ENCODE measurements at places on chromosomes 5 and 9.

DNA sequence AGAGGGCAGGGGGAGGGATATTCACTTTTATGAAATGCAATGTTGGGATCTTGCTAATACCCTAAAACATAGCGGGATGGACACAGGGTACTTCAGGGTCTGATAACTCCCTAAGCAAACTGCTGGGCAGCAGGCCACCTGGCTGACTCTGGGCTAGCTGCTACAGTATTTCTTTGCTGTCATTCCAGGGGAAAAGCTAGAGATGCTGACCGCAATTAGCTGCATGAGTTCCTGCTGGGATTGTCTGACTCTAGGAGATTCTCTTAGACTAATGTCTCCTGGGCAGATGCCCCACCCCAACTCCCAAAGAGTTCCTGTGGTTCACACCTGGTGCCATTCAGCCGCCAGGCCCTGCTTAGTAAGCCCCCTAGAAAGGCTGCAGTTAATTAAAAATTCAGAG, 69.9 kb downstream of the PSAT1 start:
- no peak for DNase-seq

GRCh38 chr9:8494571-8494970, 695.0 kb upstream of the DMAC1 start:
- no peak for DNase-seq

- no peak for DNase-seq
These were observed 332.6 kb downstream of the TAF11L14 start for GRCh38 chr5:17966640-17967402.

GRCh38 chr5:9054322-9054721, 491.6 kb downstream of the SEMA5A start:
- no peak for DNase-seq

- DNase-seq, result no peak
These were observed 144.0 kb downstream of the MYO10 start for GRCh38 chr5:16791904-16792597.

- DNase-seq, result no peak
These were observed 106.3 kb downstream of the HOMER1 start for GRCh38 chr5:79407591-79407990.

GRCh38 chr5:131460867-131461572, 174.0 kb downstream of the RAPGEF6 start:
- DNase-seq, result no peak

GRCh38 chr5:64653766-64654560, 36.3 kb upstream of the SHISAL2B start:
- no peak for DNase-seq

DNA sequence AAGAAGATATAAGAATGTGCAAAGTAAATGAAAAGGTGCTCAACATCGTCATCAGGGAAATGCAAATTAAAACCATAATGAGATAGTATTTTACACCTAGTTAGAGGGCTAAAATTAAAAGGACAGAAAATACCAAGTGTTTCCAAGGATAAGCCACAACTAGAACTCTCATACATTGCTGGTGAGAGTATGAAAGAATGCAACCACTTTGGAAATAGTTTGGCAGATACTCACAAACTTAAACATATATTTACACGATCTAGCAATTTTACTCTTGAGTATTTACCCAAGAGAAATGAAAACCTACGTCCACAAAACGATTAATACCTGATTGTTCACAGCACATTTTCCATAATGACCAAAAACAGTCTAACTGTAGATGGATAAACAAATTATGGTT, 51.5 kb downstream of the AOPEP start:
- DNase-seq, result no peak

DNA sequence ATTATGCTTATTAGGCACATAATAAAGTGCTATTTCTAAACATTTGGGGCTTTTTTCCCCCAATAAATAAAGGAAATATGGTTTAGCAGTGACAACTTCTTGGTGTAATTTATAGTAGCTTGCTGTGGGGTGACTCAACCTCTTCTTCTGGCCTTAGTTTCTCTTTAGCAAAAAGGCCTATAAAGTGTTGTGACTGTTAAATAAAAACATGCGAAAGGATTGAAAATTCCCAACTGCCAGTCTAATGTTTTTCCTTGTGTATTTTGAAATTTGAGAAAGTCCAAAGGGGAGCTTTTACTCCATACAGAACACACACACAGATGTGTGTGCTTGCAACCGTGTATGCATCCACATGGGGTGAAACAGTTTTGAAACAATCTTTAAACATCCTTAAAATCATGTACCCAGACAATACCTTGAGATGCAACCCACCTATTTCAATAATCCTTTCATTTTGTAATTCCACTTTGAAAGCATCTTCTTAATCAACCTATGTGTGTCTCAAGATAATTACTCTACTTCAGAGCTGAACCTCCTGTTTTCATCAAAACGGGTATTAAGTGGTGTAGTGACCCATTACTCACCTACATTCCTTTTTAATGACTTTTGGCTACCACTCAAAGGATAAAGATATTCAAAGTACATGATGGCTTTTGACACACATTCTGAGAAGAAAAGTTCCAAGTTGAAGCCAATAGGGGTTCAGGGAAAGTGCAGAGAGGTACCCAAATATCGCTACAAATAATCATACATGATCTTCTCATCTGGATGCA, 123.8 kb downstream of the DROSHA start:
- DNase-seq, result no peak

DNA sequence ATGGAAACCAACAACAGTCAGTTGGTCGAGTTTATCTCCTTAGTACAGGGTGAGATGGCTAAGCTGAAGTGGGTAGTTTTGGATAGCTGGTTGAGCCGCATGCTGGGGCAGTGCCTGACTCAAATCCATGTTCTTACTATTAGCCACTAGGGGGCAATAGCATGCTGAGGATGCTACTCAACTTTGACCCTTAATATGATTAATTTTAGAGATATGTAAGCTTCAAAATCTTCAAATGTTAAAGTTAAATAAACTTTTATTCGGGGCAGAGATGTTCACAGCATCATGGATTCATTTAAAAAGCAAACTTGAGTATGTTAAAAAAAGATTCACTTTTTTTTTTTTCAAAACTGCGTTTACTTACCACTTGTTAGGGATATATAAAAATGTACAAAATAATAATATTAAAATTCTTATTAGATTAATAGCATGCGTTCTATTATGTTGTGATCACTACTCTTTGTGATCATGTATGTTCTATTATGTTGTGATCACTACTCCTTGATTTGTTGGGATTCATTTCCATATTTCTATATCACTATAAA, 57.0 kb downstream of the C9orf153 start:
- DNase-seq, result no peak

GRCh38 chr9:99340281-99340680, 118.2 kb downstream of the SEC61B start:
- DNase-seq, result no peak

DNA sequence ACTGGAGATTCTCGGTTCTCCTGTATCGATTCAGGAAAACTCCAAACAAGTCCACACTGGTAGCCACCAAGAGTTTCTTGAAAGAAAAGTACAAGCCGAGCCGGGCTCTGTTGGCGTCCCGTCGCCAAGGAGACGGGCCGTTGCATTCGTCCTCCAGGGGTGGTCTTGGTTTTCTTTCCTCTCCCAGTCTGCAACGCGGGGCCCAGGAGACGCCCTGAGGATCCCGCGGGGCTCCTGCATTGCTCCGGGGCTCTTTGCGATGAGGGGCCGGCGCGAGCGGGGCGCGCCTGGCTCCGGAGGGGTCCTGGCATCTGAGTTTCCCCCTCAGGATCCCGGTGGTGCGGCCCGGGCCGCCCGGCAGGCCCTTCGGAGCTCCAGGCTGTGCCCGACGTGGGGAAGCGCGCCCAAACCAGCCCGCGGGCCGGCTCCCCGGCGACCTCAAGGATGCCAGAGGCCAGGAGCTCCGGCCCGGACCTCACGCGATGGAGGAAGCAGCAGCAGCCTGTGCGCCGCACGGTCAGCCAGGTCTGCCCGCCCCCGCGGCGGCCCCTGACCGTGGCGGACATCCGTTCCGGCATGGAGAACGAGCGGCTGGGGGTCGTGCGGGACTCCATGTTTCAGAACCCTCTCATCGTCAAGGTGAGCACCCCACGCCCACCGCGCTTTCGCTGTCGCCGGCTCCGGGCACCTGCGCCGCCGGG, at the start of gene CFAP77:
TSS of gene CFAP77 (plus strand) at position 384 of the 701 bp plus-strand sequence. CDS start at position 445, 61 bp downstream.
- no peak for DNase-seq

DNA sequence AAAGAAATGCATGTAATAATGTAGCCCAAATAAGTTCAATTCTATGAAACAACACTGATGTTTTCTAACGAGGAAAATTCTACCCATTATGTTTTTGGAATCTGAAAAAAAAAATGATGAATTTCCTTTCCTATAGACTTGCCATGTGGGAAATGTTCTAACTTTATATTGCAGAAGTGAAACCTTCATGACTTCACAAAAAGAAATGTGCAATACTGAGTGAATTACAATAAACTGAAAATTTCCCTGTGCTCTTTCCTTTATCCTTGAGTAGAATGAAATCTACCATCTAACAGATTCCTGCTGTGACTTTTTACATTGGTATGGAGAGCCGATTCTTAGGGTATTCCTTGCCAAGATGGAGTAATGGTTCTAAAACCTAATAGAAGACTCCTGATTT, 1622.5 kb downstream of the MAT2B start:
- no peak for DNase-seq

DNA sequence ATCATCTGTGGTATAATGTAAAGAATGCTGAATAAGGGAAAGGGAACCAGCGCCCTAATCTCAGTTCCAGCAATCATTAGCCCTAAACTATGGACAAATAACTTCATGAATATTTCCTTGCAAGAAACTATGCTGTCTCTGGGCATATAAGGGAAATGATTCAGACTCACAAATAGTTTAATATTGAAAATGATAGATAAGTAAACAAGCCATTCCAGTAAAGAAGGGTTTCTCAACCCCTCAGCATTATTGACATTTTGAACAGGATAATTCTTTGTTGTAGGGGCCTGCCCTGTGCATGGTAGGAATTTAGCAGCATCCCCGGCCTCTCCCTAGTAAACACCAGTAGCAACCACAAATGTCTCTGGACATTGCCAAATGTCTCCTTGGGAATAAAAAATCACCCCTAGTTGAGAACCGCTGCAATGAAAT, 23.8 kb downstream of the C5 start:
- DNase-seq, result no peak

GRCh38 chr9:95505717-95506427, 10.9 kb downstream of the PTCH1 start:
- no peak for DNase-seq

DNA sequence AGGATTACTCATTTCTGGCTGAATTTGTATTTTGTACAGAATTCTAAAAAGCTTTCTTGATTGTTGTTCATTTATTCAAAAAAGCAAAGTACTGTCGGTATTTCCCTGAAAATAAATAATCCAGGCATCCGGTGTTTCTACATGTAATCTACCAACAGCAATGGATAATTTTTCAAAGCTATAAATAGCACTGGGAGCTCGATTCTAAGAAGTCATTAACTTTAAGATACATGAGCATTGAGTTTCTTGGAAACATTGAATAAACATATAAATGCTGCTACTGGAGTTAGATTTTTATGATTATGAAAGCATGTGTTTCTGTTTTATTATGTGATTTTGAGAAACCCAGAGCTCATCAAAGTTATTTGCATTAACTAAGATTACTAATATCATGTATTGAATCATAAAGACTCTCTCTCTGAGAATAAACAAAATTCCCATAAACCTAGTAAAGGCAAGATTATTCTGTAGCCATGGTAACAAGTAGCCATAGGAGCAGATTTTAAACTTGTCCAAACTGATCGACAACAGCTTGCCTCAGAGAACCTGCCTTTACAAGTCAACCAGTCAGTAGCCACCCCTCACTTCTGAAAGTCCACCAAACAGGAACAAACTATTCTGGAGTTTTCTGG, 197.0 kb downstream of the DRD1 start:
- DNase-seq, result no peak

GRCh38 chr5:375921-376798, 54.6 kb downstream of the AHRR start:
- DNase-seq, result no peak

DNA sequence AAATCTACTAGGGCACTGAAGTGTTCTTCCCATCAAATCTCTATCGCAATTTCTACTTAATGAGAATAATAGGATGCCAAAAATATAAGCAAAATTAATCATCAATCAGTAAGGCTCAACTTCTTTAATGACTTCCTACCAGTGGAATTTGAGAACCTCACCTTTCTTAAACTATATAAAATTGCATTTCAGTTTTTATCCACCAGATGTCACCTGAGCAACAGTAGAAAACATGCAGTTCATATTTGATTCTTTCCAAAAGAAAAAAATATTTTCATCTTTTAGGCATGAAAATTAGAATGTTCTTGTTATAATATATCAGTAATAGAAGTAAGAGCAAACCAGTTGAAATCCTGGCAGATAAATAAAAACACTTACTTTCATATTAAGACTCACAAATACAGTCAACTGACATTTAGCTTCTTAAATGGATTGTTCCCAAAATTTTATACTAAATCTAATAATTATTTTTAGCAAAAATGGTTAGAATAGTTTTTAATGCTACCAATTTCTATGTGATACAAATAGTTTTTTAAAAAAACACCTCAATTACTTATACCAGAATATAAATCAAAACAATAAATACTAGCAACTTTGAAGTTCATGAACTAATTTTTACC, 13.4 kb upstream of the CCDC112 start:
- DNase-seq, result no peak

GRCh38 chr9:6681147-6681956, 35.8 kb upstream of the GLDC start:
- peak; percentile 72 for DNase-seq

DNA sequence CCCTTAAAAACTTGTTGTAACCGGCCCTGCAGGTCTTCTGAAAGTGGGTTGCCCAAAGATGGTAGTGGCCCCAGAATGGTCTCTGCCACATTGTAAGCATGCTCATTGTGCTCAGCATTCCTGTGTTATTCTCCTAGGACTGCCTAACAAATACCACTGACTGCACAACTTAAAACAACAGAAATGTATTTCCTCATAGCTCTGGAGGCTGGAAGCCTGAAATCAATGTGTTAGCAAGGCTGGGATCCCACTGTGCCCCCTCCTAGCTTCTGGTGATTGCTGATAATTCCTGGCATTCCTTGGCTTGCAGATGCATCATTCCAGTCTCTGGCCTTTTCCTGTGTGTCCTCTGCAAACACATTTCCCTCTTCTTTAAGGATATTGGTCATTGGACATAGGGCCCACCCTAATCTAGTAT, 3.4 kb upstream of the GCNT4 start:
- no peak for DNase-seq

DNA sequence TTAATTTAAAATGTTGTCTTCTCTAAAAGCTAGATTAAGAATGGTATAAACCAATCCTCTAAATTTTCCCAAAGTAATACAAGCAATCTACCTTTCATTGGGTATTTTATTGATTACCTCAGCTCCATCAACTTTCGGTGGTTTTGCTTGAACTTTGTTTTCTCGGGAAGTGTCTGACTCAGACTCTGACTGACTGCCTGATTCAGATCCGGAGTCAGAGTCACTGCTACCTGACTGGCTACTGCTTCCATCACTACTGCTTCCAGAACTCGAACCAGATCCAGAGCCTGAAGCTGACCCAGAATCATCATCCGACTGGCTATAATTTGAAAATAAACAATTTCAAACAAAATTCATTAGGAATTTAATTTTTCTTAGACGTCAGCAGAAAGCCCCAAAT, 24.0 kb downstream of the CHD1 start:
- no peak for DNase-seq
